Peyer's patch (tissue), 4 donors: ENCODE measurements at places on chromosomes 11 and 22. TPM values are rescaled to one million over a fixed set of nuclear protein-coding genes. Genes with fewer than 3 reads are reported as not detected.

The LAMTOR1 gene
- total RNA-seq: 89.1 TPM

DNA sequence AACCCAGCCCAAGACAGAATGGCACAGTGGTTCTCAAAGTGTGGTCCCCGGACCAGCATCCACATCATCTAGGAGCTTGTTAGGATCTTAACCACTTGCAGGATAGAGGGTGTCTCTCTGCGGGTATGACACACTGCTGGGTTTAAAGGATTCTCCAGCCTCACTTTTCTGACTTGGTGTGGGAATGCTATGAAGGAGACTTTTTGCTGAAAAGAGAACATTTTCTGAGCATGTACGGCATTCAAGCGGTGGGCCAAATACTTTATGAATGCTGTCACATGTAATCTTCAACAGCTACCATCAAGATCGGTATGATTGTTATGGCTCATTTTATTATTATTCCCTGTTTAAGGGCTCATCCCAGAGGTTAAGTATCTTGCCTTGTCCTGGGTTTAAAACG is 1.8 kb upstream of the CD82 start:
- H3K4me3 ChIP-seq: no peak overlapping the region
- peaks cover 48% of the 10 kb centered on the region for H3K4me1 ChIP-seq
- no peaks in the 10 kb centered on the region for H3K27me3 ChIP-seq
- DNase-seq: no peak
- H3K27ac ChIP-seq: peak overlapping the region; percentile 98

GRCh38 chr11:19199048-19199447 is 2.7 kb downstream of the CSRP3 start:
- H3K27ac ChIP-seq: no peak overlapping the region
- H3K36me3 ChIP-seq: no peaks in the 10 kb centered on the region
- DNase-seq: no peak
- no peaks in the 10 kb centered on the region for H3K27me3 ChIP-seq

DNA sequence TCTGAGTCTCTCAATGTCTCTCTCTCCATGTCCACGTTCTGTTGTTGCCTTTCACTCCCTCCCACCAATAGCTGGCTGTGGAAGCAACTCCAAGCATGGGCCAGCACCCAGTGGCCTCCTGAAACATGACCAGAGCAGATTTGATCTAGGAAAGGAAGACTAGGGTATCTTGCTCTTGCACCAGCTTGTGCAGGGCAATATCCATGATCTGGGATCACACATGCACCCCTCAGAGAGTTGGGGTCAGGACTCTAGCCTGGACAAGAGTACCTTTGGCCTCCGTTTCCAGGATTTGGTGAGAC is 34.5 kb upstream of the RIC3 start:
- no peaks in the 10 kb centered on the region for H3K4me1 ChIP-seq
- no peak overlapping the region for H3K4me3 ChIP-seq
- no peak overlapping the region for H3K27ac ChIP-seq
- H3K27me3 ChIP-seq: no peaks in the 10 kb centered on the region
- DNase-seq: no peak

DNA sequence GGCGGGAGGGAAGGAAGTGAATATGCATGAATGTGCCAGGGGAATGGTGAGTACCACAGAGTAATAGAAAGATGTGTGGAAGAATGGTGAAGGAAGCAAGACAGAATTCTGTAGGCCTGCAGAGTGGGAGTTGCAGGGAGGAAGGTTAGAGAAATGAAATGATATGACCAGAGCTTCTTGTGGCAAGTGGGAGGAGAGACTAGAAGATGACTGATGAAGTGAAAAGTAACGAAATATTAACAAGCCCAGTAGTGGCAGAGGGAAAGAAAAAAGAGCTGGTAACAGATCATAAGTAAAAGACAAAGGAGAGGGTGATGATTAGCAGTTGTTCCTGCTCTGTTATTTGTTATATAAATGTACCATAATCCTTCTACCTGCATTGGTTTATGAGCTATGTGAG is 1.0 kb upstream of the ALKBH8 start:
- no peaks in the 10 kb centered on the region for H3K27me3 ChIP-seq
- no peak overlapping the region for H3K27ac ChIP-seq
- H3K4me1 ChIP-seq: peaks cover 25% of the 10 kb centered on the region
- no peaks in the 10 kb centered on the region for H3K36me3 ChIP-seq
- DNase-seq: no peak

DNA sequence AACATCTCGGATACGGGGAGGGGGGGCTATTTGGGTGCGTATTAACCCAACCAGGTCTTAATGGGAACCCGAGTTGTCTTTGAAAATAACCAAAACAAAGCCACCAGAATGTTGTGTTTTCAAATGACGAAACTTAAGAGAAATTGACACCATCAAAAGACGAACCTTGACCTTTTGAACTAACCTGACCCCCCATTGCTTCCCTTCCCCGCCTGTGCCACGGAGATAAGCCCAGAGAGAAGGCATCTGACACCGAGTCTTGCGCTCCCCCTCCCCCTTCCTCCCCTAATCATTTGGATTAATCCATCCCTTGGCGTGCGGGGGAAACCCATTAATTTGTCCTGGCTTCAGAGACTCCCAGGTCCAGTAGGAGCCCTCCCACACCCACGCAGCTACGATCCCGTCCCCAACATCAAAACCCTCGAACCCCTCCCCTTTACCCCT is 4.5 kb upstream of the GCAT start:
- no peaks in the 10 kb centered on the region for H3K36me3 ChIP-seq
- H3K4me1 ChIP-seq: no peaks in the 10 kb centered on the region
- peak overlapping the region; percentile 70 for H3K27ac ChIP-seq
- DNase-seq: no peak
- no peaks in the 10 kb centered on the region for H3K27me3 ChIP-seq
- no peak overlapping the region for H3K4me3 ChIP-seq

- DNase-seq: no peak
- H3K27me3 ChIP-seq: no peaks in the 10 kb centered on the region
- H3K36me3 ChIP-seq: no peaks in the 10 kb centered on the region
- no peaks in the 10 kb centered on the region for H3K4me1 ChIP-seq
These were observed 18.7 kb upstream of the JHY start for GRCh38 chr11:122863704-122864326.
